ENCODE measurements at places on chromosomes 13 and 19.

DNA sequence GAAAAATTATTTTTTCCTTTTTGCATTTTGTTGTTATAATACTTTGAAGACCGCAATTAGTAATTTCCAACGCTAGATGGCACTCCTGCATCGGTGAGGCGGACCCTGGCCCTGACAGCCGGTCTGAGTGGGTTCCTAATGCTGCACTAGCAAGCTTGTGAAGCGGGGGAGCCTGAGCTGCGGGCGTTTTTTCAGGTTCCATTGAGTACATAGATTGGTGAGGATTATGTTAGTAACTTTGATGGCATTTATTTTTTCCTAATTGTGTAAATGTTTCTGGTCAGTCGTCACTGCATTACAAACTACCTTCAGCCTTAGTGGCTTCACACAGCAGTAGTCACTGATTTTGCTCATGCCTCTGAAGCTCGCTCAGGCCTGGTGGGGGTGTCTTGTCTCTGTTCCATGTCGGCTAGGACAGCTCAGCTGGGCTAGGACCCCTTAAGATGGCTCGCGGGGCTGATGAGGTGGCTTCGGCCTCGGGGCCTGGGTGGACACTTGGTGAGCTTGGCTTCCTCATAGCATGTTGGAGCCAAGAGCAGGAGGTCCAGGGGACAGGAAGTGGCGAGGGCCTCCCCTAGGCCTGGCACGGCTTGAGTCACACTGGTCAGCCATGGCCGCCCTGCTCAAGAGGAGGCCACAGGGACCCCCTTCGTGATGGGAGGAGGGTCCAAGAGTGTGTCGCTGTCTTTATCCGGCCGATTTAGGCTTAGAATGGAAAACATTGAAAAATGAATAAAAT is 25.0 kb downstream of the ERCC5 start:
- no peak for DNase-seq

DNA sequence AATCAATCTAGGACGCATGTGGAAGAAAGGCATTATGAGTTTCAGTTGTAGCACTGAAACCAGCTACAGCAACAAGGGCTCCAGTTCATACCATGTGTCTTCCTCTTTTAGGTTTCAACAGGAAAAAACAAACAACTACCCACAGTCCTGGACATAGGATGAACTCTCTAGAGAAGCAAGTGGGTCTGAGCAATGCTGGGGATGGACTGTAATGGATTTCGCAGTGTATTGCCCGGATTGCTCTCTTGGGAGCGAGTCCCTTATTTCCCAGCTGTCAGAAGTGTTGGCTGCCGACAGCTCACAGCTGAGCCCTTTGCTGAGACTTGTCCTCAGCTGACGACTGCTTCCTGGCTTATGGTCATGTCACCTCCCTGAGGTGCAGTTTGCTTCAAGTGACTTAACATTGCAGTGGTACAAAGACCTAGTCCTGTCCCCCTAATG is 12.1 kb upstream of the MYCBP2 start:
- DNase-seq, result no peak

DNA sequence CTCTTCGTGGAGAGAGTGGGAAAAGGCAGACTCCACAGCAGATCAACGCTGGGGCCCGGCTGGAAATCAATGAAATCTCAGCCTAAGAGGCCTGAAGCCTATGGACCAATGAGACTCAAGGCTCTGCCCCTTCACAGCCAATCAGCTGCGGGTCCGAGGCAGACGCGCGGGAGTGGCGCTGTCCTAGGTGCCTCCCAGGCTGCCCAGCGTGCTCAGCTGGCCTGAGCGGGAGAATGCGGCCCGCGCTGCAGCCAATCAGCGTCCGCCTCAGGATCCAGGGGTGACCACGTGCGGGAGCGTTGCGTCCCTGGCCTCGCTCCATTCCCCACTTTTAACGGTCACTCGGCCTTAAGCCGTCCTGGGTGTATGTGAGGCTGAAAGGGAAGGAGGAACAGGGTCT is at the start of gene ZBTB32:
ZBTB32 (plus strand) TSS at position 341 of the 400 bp plus-strand sequence. CDS start 10,069 bp downstream, outside the sequence.
- no peak for DNase-seq

DNA sequence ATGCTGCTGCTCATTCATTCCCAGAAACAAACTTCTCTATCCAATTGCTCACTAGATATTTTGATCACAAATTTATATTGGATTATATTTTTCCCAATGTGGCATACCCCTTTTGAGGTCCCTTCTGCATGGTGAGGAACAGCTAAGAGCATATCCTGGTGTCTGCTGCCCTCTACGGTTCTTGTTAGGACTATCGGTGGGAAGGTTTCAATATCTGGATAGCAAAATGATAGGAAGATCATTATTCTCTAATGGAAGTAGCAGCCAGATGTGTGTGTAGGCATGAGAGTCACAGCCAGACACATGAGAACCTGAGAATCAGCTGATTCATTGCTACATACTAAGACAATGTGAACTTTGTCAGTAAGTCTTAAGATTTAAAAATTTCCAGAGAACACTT is 1422.4 kb upstream of the MIR17HG start:
- no peak for DNase-seq

DNA sequence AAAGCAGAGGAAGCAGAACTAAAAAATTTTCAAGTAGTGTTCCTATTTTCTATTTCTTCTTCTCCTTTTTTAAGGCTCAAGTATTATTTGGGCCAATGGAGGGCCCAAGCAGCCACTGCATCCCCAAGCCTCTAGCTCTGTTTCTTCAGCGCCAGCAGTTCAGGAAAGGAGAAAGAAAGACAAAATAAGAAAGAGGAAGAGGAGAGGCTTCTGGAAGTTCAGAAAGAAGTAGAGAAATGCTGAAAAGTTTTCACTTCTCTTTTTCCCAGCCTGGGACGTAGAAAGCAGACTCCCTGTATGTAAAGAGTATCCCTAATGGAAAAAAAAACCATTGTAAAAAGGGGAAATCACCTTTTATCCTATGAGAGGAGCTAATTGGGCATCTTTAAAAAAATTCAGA is 165.5 kb upstream of the KLF12 start:
- DNase-seq, result no peak

Measured in GM12864 (cell line).